ENCODE measurements at places on chromosomes 3 and 15. TPM values are rescaled to one million over a fixed set of nuclear protein-coding genes. Genes with fewer than 3 reads are reported as not detected.

TADA3 gene
- polyA plus RNA-seq, result 97.2 TPM

DNA sequence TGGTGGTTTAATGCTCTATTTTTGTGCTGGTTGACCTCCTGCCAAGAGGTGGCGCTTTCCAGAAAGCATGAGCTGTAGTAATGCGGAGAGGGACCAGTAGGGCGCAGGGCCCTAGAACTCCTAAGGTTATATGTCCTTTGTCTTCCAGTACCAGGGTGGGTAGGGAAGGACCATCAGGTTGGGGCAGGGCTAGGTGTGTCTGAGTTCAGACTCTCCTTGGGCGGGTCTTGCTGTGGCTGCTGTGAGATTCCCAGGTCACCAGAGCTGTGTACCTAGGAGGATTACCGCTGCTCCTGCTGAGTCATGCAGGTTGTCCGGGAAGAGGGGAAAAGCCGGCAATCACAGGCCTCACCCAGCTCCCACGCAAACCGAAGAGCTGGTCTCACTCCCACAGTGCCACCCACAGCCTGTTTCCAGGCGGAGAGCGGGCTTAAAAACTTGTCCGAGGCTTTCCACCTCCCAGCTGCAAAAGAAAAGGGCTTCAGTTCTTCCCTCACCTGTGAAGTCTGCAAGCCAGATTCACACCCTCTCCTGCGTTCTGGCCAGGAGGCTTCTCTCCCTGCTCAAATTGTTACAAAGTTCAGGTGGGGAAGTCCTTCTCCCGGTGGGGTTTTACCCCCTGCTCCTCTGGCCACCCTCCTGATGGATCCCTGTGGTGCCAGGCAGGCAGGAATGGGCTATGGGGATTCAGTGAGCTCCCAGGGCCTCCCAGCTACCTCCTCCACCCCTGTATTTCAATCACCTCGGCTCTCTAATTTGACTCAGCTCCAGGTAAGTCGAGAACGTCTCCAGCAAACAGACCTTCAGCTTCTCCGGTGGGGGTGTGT is 37.7 kb upstream of the BCHE start:
- DNase-seq, result no peak

GRCh38 chr3:8492744-8493511 is 8.7 kb upstream of the LMCD1 start:
- no peak for DNase-seq

- no peak for DNase-seq
Measured at GRCh38 chr15:56251315-56252095, 7.8 kb upstream of the RFX7 start.

- peak; percentile 44 for DNase-seq
Measured at GRCh38 chr3:188264226-188265207, 110.6 kb downstream of the LPP start.

Data from cardiac muscle cell (in vitro differentiated cells and primary cell).